ENCODE measurements at places on chromosomes 3 and 15.

- DNase-seq: no peak
Observed at GRCh38 chr15:84790676-84791075, 26.5 kb upstream of the ALPK3 start.

DNA sequence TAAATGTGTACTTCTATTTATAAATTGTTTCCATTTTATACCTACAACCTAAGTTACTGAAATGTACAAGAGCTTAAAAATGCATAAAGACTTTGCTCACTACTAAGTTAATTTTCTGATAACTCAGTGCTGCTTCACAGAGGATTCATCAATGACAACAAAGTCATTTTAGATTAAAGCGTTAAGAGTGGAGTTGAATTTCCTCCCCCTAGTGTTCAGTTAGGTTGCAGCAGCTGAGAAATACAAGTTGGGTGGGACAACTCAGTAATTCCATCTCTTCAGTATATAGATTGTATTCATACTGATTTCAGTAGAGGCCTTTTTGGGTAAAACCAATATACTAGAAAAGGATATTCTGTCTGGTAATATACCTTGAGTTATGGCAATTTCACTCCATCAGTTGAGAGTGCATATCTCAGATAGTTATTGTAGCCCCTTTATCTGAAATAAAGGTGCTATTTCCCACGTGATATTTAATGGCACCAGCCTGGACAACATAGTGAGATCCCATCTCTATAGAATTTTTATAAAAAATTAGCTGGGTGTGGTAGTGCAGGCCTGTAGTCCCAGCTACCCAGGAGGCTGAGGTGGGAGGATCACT, 6.9 kb upstream of the RPL35A start:
- DNase-seq: no peak

DNA sequence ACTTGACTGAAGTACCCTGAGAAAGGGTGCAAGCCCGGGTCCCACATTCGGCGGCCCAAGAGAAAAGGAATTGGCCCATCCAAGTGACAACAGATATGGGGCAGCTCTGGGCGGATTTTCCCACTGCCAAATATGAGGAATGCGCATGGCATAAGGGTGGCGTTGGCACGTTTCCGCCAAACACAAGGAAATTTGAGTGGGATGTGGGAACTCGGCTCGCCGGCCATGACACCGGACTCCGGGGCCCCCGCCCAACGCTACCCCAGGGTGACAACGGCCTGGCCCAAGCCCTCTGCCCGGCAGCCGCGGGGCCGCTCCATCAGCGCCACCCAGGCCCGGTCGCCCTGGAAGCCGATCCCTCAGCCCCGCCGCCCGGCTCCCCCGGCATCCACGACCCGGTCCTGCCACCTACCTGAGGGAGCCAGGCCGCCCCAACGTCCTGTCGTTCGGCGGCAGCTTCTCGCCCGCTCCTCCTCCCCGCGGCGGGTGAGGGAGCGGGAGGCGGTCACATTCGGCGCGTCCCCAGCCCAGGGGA, 449 bp downstream of the RAF1 start:
- peak; percentile 47 for DNase-seq

DNA sequence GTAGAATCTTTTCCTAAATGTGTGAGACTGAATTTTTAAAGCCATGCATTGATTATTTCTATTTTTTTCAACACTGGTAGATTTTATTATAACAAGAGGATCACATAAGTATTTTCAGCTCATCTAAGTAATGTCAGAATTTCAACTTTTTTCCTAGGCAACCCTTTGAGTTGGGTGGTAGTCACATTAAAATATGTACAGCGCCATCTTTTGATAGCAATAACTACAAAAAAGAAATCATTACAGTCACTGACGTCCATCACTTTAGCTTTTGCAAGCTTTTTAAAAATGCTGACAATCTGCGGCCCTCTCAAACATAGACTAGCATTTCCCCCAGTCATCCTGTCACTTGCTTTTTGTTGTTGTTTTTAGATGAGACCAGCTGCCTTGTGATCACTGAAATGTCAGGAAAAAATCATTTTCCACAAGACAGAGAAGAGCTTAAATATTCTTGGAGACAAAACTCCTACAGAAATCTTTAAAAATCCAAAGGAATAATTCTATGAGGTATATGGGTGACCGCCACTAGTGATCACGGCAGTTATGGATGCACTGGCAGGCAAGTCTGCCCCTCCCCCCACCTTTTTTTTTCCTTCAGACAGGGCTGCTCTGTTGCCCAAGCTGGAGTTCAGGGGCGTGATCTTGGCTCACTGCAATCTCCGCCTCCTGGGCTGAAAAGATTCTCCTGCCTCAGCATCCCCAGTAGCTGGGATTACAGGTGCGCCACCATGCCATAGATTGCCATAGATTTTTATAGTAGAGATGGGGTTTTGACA, 384.0 kb upstream of the KCNMB2 start:
- DNase-seq: no peak

DNA sequence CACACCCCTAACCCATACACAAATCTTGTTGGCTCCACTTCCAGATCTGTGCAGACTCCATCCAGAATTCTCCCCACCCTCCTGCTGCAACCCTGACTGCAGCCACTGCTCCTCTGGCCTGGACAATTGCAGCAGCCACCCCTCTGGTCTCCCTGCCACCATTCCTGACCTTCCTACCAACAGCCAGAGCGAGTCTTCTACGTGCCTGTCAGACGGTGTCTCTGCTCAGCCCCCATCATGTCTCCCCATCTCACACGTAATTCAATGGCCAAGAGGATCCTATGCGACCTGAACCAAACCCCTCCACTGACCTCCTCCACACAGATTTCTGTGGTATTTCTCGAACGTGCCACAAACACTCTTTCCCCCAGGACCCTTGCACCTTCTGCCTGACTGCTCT, 103.3 kb downstream of the TPRA1 start:
- DNase-seq: no peak

DNA sequence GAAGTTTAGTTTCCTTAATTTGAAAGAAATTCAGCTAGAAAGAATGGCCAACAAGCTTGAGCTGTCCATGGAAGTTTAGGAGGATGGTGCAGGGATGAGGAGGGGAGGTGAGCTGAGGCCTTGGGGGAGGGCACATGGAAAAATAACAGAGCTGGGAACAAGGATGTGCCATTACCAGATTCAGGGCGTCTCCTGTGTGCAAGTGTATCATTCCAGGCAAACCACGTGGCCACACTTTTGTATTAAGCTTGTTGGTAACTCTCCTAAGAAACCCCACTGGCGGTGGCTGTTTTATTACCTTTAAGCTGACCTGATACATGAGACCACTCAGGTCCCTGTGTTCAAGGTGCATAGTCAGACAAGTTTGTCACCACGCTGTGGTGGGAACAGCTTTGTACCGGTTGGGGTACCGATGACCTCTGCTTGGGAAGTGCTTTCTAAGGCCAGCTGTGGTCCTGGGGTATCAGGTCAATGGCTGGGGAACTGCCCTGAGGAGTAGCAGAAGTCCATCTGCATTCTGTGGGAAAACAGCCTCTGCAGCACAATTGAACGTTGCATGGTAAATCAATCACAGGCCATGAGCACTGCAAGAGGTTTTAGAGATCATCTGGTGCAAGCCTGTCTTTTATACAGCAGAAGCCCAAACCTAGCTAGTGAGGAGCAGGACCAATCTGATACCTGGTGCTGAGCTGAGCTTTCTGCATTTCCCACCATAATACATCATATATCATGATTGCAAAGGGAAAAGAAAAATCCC, 235.5 kb downstream of the THSD4 start:
- no peak for DNase-seq

- DNase-seq: no peak
Observed at GRCh38 chr15:89119489-89120478, 31.5 kb downstream of the ABHD2 start.

DNA sequence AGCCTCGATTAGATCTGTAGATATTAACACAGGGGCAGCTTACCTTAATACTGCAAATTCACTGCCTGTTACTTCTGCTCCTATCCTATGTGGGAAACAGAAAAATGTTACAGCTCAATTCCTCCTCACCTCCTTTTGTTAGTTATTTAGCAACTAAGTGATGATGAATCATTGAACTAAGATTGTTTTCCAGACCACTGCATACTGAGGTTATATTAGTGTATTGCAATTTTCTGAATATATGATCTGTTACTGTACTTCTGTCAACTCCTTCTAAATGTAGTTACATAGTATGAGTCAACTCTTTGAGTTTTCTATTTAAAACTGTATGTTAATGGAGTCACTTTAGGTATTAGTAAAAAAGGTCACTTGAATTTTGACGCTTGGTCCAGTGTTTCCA, 331.5 kb upstream of the SLCO3A1 start:
- no peak for DNase-seq

GRCh38 chr15:91940496-91941381, 87.2 kb downstream of the SLCO3A1 start:
- no peak for DNase-seq

- no peak for DNase-seq
Observed at GRCh38 chr3:14946236-14946635, 1.1 kb upstream of the NR2C2 start.

DNA sequence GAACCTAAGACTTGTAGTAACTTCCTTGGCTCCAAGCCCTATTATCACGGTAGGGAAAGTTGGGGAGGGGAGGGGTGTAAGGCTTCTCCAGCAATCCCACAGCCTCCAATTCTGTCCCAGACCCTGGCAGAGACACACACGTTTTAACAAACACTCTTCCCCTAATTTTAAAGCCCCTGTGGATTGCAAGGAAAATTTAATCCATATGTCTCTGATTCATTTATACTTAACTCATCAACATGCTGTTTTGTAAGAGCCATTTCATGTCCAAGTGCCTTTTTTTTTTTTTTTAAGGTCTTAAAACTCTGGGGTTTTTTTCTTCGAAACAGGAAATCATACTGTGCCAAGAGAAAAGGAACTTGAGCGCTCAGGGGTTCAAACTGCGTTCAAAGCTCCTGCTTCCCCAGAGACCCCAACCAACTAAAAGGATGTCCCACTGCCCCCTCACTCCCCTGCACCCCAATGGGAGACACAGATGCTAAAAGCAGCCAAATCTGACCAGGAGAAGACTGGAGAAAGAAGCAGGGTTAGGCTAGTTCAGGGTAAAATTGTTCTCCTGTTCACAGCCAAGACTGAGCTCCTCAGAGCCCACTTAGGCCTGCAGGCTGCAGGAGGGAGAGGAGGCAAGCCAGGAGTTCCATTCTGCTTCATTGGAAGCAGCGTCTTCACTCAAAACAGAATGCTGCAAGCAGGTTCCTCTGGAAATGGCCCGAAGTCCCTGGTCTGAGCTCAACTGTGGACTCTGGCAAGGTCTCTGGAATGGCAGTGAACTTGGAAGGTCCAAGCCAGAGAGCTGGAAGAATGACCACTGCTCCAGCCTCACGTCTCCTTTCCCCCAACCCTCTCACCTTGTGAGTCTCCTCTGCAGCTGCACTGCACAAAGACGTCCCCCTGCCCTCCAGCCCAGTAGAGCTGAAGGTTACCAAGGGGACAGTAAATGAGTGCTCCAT, 172.5 kb downstream of the NTRK3 start:
- no peak for DNase-seq

GRCh38 chr3:73511571-73512525, 112.9 kb downstream of the PDZRN3 start:
- DNase-seq: peak; percentile 70

GRCh38 chr15:33161209-33161608, 33.3 kb downstream of the FMN1 start:
- DNase-seq: no peak

DNA sequence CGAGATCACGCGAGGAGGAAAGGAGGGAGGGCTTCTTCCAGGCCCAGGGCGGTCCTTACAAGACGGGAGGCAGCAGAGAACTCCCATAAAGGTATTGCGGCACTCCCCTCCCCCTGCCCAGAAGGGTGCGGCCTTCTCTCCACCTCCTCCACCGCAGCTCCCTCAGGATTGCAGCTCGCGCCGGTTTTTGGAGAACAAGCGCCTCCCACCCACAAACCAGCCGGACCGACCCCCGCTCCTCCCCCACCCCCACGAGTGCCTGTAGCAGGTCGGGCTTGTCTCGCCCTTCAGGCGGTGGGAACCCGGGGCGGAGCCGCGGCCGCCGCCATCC, 1.1 kb upstream of the SETD5 start:
- no peak for DNase-seq

DNA sequence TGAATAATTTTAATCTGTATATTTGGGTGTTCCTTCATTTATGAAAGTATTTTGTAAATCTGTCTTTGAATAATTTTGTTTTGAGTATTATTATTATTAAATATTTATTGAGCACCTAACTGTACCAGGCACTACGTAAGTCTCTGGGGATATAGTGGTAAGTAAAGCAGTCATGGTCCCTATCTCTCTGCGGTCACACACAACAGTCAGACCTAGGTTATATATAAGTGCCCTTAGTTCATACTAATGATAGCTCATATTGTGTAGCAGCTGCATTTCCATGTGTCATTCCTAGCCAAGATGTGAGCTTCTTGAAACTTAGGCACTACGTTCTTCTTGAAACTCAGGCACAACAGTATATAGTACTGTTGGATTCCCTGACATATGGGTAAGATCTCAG, 12.4 kb downstream of the NKTR start:
- no peak for DNase-seq

DNA sequence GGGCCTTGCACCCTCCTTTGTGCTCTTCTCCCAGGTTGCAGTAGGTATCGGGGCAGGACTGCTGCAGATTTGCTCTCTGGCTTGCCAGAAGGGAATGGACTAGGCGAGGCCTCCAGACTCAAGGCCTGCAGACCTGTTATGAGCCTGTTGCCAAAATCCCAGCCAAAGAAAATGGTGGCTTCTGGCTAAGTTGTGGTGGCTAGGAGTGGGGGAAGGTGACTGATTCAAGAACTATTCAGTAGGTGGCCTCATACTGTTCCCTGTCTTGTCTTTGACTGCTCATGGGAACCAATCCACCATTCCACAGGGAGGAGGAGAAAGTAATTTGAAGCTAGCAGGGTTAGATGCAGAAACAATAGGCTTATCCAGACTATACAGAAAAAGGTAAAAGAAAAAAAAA, 380.4 kb upstream of the PROK2 start:
- no peak for DNase-seq

GRCh38 chr15:39243396-39243795, 337.5 kb upstream of the THBS1 start:
- no peak for DNase-seq

GRCh38 chr3:171266034-171266739, 194.0 kb downstream of the TNIK start:
- DNase-seq: no peak

DNA sequence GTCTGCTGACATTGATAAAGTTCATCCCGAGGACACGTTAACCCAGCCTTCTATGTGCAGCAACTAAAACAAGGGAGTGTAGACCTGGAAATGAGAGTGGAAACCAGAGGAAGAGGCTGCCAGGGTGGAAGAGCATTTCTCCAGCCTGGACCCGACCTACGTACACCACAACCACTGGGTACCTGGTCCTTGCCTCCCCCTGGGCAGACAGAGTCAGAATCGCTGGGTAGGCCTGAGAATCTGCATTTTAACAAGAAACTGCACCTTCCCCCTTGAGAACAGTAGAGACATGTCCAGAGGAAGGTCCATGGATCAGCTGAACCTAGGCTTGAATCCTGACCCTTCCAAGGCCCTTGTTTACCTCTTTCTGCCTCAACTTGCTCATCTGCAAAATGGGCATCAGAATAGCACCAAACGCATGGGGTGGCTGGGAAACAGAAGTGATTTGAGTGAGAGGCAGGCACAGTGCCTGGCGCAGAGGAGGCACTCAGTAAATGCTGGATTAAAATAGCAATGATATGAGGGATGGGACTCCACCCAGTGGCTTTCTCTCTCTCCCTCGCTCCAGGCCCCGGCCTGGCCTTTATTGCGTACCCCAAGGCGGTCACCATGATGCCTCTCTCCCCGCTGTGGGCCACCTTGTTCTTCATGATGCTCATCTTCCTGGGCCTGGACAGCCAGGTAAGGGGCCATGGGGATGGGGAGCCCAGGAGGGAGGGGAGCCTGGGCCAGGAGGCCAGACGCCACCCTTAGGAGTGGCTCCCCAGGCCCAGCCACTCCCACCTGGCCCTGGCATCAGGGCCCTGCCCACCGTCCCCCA, 66.9 kb upstream of the SLC6A1 start:
- no peak for DNase-seq

- no peak for DNase-seq
Observed at GRCh38 chr3:177426878-177427495, 229.7 kb upstream of the TBL1XR1 start.

Data from uterus (tissue), 4 donors.